GF-D8 (cell line): ENCODE measurements at places on chromosomes 1 and 21.

GRCh38 chr1:210731193-210731592 lies 402.5 kb downstream of the HHAT start:
- no peak for DNase-seq

- no peak for DNase-seq
Observed at GRCh38 chr1:99170516-99170915, 93.8 kb upstream of the PLPPR4 start.

DNA sequence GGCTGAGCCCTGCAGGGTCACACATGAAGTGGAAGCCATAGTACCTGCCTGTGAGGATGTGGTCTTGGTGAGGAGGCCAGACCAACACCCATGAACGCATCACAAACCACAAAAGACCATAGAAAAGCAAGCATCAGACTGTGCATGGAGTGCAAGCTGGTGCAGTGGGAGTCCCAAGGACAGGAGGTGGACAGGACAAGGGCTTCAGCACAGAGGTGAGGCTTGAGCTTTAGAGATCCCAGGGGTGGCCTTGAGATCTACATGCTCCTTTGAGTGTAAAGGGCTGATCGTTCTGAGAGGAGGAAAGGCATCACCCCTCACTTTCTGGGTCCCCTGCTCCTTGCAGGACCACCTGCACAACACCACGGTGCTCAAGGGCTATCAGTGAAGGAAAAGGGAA lies 111.9 kb upstream of the F3 start:
- DNase-seq: no peak

DNA sequence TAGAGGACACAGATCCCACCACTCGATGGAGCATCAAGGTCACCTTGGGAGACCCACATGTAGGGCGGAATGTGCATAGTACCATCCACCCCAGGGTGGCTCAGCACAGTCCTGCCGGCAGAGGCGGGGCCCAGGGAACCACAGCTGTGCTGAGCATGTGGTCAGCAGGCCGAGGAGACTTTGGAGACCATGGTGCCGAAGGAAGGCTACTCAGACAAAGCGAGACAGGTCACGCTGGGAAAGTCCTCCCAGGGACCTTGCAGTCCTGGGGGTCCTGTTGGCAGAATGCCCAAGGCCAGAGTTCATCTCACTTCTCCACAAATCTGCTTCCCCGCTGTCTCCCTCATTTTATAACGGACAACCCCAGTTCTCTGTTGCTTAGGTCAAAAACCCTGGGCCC lies 22.5 kb downstream of the WNT3A start:
- DNase-seq: no peak
